CD4-positive, CD25-positive, alpha-beta regulatory T cell (primary cell): ENCODE measurements at places on chromosomes 5 and 9. TPM values are rescaled to one million over a fixed set of nuclear protein-coding genes. Genes with fewer than 3 reads are reported as not detected.

DNA sequence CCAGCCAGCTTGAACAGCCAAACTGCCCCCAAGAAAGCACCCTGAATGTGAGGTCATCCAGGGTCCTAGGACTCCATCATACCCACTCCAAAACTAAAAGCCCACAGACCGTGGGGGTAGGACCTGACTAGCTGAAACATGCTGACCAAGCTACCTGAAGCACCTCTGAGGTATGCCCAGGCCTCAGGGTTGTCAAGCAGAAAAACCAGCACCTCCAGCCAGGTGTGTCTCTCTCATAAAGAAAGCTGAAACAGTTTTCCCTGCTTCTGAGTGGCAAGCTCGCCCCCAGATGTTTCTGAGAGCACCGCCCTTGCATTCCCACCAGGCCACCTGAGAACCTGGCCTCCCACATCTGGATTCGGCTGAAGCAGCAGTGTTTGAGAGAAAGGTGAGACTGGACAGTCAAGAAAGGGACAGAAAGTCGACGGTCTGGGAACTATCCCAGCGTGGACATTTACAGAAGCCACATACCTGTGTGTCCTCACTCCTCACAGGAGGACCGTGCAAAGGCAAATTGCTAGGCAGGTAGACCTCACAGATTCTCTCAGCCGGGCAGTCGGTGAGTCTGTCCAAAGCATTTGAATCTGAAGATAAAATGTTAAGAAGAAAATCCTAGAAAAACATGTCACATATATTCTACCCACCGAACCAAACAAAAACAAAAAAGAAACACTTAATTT is 155.6 kb upstream of the RASEF start:
- DNase-seq = no peak

Gene CMYA5
- total RNA-seq = 0.10 TPM

Gene NSD1
- total RNA-seq = 125 TPM

GRCh38 chr9:96418920-96419690 is 935 bp upstream of the ZNF367 start:
- DNase-seq = peak; percentile 86

Gene ZFYVE16
- 15.5 TPM for total RNA-seq

- no peak for DNase-seq
Observed at GRCh38 chr9:129270903-129271431, 92.9 kb upstream of the IER5L start.

- no peak for DNase-seq
Observed at GRCh38 chr9:88742483-88742882, 207.5 kb downstream of the NXNL2 start.
